ENCODE measurements at places on chromosomes 4 and X. TPM values are rescaled to one million over a fixed set of nuclear protein-coding genes. Genes with fewer than 3 reads are reported as not detected.

DNA sequence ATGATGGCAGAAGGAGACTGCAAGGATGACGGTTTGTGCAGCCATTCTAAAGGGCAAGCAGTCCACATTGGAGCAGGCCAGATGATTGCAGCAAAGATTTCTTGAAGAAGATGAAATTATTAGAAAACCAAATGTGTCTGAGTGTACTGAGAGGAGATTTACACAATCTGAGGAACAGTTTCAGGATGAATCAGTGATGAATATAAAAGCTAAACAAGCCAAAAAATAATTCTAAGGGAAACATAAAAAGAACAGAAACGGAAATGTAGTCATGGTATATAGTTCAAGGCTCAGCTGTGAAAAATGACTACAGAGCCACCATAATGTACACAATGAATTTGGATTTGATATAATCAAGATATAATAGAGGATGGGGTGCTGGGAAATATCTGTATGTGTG, 168.5 kb downstream of the PDGFC start:
- no peak for DNase-seq

DNA sequence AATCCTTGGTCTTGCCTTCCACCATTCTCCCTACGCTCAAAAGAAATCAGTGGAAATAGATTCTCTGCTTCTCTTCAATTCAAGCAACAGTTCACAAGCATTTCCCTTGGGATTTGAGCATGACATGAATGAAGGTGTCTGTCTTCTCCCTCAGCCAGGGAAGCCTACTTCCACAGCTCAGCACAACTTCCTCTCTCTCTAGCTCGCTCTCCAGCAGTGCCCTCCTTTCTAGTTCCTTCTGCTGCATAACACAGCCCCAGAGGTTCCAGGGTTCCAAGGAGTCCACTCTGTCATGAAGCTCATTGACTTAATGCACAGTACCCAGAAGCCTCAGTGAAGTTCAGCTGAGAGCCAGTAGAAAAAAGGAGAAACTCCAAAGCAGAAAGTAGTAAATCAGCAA, 81.3 kb downstream of the PLS3 start:
- DNase-seq: no peak

DNA sequence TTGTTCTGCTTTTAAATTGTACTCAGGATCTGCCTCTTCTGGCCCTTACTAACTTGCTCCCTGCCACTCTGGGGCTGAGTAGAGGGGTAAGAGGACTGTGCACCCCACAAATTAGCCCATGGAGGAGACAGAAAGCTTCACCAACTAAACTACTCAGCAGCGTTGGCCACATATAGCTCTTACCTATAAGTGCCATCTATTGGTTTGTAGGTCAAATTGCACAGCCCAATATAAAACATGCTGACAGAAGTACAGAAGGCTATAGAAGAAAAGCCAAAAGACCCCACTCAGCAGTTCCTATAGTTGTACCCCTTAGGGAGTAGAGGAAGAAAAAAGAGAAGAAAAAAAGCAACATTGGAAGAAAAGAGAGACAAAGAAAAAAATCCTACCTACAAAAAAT, 341.2 kb upstream of the FMR1 start:
- no peak for DNase-seq

DNA sequence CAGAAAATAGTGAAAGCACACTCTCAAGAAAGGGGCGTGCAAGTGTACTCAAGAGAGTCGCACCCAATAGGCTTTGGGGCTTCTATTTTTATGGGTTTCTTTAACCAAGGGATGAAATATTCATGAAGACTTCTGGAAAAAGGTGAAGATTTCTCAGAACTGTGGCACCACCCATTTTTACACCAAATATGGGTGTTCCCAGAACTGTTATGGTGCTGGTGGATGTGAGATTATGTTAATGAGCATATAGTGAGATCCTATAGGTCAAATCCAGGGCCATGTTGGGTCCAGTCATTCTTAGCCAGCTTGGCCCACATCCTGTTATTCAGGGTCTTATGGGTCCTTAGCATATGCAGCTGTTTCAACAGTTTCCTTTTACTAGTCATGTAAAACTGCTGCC, 61.0 kb upstream of the SMIM10 start:
- DNase-seq: no peak

Gene SSX3
- total RNA-seq: not detected

Gene CFAP47
- 1.00 TPM for total RNA-seq

Measured in ovary (tissue), 10 donors.